Germinal center (tissue), 1 donor: ENCODE measurements at places on chromosomes 2 and 18.

DNA sequence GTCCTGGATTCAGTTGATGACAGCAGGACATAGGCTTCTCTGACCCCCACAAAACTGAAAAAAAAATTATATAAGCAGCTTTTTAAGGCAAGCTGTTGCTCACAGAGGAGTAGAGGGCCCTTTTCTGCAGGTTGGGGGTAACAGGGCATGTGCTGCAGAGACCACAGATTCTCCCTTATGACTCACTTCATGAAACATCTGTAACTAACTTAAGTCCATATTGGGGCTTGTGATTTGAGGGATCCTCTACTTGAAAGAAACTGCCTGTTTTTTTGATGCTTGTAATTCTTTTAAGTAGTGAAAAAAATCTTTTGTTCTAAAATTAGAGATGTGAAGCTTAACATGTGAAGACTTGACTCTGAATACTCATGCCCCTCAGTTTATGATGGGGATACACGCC, 33.4 kb downstream of the XRCC5 start:
- no peak for DNase-seq

DNA sequence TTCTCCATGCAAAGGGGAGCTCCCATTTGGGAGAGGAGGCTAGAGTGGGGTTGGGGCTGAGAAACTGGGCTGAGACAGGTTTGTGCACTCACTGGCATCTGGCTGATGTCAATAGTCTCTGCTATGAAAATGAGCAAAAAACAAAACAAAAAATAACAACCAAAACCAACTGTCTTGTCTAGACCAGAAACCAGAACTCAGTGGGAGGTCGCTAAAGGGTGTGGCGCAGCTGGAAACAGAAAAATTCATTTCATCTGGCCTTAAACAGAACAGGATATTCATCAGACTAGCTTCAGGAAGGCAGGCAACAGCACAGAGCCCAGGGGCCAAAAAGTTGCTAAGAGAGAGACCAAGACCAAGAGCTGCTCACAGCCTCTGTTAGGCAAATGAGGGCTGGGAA, 126.1 kb downstream of the THNSL2 start:
- no peak for DNase-seq

DNA sequence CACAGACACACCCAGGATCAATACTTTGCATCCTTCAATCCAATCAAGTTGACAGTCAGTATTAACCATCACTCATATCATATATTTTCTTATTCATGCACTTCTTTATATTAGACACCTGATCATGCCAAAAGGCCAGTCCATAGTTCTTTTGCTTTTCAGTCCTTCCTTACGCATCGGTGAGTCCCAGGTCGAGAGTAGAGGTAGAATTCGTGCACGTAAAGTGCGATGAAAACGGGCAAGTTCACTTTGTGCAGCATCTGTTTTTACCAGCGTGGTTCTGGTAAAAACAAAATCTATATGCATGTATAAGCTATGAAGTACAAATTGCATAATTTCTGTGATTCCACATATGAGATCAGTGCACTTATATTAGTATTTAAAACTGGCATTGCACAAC, 1.2 kb upstream of the COPS8 start:
- DNase-seq = no peak

DNA sequence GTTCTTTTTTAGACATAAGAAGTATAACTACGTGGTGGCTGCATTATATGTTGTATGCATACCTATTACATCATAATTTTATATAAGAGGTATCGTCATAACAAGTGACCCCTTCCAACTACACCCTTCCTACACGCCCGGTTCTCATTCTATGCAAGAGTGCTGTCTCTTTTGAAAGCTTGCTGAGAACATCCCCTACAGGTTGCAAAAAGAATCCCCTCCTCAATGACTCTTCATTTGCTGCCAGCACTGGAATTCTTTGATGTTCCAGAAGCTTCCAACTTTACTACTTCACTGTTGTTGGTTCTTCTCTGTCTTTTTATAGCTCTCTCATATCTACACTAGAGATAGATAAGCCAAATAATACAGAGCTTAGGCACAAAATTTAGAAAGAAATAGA, 66.4 kb downstream of the CDH7 start:
- DNase-seq = no peak

- DNase-seq = no peak
These were observed 36.4 kb downstream of the PXDN start for GRCh38 chr2:1707771-1708418.

- no peak for DNase-seq
These were observed 356.8 kb downstream of the PLCL1 start for GRCh38 chr2:198161151-198161550.

GRCh38 chr18:57083485-57083884, 63.4 kb upstream of the BOD1L2 start:
- DNase-seq = no peak

DNA sequence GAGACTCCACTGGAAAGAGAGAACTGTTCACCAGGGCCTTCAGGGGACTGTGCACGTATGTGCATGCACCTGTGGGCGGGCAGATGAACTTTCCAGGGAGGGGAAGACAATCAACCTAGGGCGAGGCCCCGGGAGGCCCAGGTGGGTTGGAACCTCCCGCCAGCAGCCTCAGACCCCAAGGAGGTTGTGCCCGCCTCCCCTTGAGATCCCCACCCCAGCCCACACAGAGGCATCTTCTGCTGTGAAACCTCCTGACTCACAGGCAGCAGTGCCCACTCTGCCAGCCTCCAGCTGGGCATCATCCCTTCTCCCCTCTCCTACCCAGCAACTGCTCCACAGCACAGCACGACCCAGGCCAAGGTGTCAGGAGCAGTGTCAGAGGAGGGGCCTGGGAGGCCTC, 54.4 kb downstream of the FAM178B start:
- DNase-seq = no peak

DNA sequence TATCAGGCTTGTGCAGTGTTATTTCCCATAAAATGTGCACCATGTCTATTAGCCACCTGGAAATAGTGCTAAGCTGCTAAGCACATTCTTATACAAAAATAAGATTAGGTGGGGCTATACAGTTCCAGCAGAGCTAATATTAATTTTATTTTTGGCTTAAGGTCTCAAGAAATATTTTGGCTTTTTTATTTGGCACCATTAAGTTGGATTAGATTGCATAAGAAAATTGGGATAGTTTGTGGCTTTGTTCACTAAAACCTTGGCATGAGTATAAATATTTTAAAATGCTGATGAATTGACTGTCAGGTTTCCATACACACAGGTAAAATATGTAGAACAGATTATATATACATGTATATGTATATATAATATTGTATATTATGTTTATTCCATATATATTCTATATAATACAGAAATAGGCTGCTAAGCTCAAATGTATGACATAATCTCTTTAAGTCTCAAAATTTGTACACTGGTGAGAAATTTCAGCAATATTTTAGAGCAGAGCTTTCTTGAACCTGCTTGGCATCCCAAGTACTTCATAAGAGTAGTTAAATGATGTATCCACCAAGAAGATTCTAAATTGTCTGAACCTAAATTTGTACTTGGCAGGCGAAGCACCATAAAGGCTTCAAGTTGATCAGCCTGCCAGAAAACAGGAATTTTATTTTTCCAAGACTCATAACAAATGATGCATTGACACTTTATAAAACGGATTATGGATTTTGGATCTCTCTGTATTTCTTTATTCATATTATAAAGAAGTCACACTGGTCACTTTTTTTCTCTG, 32.6 kb downstream of the CCDC102B start:
- DNase-seq = no peak

- no peak for DNase-seq
These were observed 640.8 kb downstream of the DPP10 start for GRCh38 chr2:115083225-115083624.

DNA sequence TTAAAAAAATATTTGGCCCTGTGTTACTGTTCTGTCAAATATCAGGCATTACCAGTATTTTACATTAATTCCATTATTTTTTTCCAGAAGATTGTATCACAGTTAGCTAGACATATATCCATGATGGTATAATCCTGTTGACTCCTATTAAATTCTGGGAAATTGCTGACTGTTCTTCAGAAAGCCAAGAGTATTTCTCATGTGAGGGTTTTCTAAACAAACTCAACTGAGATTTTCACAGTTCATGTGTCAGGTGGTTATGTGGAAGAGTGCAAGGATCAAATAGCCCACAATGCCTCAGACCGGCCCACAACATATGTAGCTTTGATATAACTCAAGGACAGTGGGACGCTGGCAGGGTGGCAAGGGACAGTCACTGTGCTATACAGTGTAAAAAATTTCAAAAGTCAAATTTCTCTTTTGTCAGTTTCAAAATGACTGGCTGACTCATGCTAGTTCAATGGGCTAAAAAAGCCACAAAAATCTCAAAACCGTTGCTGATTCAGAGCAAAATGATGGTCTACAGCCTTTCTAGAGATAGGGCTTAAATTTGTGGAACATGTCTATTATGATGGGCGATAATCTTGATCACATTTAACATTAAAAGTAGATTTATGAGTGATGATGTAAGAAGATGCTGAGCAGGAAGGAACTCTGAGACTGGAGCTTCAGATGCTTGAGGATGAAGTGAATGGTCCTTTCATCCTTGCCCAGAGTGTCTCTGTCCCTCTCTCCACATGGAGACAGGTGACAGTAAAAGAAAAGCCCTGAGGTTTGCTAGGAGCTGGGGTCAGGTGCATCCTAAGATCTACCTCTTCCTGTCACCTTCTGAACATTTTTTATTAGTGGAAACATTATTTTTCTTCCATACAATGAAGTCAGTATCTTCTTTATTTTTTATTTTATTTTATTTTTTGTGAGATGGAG, 175.8 kb upstream of the PIEZO2 start:
- no peak for DNase-seq

- DNase-seq = no peak
These were observed 245.5 kb upstream of the HS6ST1 start for GRCh38 chr2:128564131-128564530.

GRCh38 chr2:103284750-103285149, 522.9 kb downstream of the TMEM182 start:
- DNase-seq = no peak

DNA sequence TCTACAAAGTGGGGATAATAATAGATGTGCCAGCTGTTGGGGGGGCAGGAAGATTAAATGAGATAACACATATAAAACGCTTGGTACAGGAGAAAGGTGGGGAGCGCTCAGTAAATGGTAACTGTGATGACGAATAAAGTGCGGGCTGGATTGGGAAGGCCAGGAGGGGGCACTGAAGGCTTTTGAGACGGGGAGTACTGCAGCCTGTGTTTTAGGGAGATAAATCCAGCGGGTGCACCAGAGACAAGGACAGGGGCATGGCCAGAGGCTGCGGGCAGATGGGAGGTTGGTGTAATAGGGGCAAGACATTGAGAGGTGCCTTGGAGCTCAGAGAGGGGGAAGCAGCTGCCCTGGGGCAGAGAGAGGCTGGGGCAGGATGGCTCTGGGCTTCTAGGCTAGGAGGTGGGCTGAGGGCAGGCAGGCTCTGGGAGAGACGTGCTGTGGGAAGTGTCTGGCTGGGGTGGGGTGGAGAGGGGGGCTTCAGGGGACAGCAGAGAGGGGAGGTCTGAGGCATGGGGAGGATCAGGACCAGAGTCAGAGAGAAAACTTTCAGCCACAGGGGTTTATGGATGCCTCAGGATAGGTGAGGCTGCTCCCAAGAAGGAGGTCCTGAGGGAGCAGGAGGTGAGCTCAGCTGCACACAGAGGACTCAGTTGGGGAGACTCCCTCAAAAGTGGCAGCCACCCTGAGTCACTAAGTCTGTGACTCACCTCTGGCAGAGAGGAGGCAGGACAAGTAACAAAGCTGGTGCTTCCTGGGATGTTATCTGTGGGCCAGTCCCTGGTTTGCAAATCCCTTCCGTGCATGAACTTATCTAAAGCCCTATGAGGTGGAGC, 18.8 kb downstream of the TEX44 start:
- DNase-seq = no peak

DNA sequence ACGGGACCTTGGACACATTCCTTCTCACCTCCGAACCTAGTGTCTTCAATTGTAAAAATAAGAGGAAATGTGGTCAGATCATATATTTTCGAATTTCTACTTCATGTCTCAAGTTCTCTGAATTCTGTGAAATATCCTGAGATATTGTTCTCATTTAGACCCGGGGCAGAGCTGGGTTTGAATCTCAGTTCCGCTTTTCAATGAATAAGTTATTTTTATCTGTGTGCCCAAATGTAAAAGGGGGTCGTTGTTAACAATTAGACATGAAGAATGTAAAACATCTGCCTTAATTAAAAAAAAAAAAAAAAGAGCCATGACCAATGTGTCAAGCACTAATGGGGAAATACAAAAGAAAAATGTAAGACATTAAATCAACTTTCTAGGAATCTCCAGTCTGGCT, 48.9 kb upstream of the BCL11A start:
- DNase-seq = no peak

DNA sequence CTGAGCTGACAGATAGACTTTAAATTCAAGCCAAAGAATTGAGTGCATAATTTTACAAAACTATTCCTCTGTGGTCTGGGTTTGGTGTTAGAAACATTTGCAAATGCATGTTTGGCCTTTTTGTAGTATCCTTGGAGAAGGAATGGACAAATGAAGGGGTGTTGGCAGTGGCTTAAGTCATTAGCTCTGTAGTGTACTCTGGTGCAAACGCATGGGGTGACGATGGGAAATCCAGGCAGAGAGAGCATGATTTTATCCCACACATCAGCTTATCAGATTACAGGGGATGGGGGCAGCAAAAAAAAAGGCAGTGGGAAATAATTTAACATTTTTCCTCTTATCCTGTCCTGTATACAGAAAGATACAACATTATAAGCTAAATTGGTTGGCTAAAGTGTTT, 320.6 kb downstream of the ZNF516 start:
- no peak for DNase-seq
